ENCODE measurements at places on chromosomes 6 and 20. TPM values are rescaled to one million over a fixed set of nuclear protein-coding genes. Genes with fewer than 3 reads are reported as not detected.

DNA sequence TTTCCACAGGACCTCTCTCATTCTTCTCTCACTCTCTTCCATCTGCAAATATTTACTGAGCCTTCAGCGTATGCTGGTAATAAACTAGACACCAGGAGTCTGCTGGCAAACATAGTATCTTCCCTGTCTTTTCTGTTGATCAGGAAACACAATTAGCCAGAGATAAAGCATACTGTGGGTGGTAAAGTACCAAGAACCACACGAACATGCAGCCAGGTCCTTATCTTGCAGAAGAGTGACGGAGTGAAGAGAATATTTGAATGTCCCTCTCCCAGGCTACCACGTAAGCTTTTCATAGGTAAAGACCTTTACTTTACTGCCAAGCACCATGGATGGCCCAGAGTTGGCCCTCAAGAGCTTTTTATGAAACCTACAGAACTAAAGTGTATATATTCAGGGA is 13.3 kb downstream of the FHL5 start:
- DNase-seq = no peak

- DNase-seq = no peak
Measured at GRCh38 chr20:48912065-48912464, 9.4 kb upstream of the ARFGEF2 start.

- DNase-seq = no peak
Measured at GRCh38 chr6:20408851-20409250, 7.2 kb downstream of the E2F3 start.

DNA sequence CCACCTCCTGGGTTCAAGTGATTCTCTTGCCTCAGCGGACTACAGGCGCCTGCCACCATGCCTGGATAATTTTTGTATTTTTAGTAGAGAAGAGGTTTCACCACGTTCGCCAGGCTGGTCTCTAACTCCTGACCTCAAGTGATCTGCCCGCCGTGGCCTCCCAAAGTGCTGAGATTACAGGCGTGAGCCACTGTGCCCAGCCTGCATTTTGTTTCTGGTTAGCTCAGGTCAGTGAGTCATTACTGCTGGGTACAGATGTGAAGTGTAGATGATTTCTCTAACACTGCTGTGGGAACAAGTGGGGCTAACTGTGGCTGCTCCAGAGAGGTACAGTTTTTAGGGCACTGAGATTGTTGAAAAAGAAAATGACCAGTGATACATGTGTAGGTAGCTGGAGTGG is 188.6 kb downstream of the PRL start:
- no peak for DNase-seq

GRCh38 chr6:35170891-35171290 is 29.8 kb upstream of the TCP11 start:
- DNase-seq = no peak

GRCh38 chr6:12504325-12504966 is 212.1 kb upstream of the PHACTR1 start:
- no peak for DNase-seq

- DNase-seq = no peak
Measured at GRCh38 chr6:150336299-150336698, 32.5 kb upstream of the IYD start.

- DNase-seq = peak; percentile 47
Measured at GRCh38 chr6:39088331-39088730, 26.7 kb downstream of the SAYSD1 start.

DNA sequence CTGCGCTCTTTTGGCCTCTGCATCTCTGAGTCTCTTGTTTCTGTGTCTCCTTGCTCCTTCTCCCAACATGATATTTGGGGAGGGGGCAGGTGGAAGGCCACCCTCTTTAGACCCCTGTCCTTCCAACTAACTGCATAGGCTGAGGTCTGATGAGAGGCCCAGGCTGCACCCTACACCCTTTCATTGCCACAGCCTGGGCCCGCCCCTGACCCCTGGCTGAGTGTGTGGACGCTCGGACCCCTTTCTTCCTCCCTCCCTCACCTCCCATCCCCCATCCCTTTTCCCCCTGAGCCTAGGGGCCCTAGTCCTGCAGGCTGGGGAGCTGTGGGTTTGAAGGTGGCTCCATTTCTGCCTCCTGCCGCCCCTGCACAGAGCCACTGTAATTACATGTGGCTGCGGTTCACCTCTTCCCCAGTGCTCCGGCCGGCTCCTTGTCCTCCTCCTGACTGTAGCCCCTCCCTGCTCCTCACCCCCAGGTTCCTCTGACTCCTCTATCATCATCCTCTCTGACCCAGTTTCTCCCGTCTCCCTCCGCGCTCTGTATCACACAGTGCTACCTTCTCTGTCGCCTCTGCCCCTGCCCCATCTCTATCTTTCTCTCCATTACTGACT is 6.8 kb downstream of the MDFI start:
- DNase-seq = no peak

- no peak for DNase-seq
Measured at GRCh38 chr6:36853325-36853724, 14.1 kb upstream of the CPNE5 start.

DNA sequence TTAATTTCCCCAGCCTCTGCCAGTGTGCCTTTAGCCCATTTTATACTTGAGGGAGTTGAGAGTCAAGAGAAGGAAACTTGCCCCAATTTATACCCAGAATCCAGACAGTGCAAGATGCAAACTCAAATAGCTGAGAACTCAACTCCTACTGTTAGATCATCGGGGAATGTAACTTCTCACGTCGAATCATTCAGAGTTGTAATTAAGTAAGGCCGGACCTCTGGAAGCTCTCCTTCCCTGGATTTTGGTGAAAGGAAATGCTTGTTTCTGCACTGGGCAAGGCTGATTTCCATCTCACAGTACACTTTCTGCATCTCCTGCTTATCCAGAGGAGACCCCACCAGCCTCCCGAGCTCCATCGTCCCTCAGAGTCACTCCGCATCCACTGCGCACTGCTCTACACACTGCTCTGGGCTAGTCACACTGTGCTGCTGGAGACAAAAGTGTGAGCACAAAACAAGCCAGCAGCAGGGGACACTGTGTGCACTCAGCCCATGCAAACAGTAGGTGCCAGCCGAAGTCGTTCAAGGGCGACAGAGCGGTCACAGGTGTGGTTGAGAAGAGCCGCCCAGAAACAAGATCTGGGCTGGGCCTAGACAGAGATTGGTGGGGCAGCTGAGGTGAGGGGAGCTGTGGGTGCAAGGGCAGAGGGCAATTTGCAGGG is 150.4 kb upstream of the QKI start:
- no peak for DNase-seq

DNA sequence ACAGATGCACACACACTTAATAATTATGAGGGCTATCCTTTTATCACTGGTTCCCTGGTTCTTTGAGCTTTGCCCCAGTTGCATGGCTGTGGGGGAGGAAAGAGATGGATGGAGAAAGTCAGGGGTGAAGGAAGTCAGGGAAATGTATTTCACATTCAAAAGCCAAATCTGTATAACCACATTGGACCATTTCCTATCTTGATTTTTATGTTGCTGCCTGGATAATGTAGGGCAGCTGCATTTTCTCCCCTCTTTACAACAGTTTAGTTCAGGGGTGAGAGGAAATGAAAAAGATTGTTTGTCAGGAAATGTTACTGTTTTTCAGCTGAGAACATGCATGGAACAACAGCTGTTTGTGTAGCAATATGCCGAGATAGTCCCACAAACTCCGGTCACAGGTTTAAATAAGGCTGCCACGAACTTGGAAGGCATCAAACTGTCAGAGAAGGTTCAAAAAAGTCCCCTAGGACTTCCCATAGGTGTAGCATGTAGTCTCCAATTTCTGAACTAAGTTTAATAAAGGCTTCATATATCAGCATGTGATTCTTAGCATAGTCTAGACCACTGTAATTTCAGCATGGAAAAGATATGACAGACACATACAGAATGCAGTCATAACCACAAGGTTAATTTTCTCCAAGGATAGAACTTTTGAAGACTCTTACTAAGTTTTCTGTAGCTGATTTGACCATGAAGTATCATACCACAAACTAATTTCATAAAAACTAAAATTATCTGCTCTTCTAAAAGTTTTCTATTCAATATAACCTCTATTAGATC is 82.1 kb upstream of the COL21A1 start:
- DNase-seq = peak; percentile 54

DNA sequence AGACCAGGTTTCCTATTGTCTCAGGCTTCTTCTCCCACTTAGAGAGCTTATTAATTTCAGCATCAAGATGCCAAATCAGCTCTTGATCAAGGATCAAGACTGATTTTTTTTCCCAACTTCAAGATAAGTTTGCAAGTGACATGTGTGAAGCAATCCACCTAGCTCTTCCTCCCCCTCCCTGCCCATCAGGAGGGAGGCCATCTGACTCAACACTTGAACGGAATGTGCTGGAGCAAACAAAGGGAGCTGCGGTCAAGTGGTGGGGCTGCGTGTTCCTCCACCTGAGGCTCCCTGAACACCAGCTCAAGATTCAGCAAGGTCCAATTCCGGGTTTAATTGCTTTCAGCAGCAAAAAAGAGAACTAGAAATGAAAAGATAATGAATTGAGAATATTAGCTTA is 38.7 kb downstream of the TTI1 start:
- no peak for DNase-seq

DNA sequence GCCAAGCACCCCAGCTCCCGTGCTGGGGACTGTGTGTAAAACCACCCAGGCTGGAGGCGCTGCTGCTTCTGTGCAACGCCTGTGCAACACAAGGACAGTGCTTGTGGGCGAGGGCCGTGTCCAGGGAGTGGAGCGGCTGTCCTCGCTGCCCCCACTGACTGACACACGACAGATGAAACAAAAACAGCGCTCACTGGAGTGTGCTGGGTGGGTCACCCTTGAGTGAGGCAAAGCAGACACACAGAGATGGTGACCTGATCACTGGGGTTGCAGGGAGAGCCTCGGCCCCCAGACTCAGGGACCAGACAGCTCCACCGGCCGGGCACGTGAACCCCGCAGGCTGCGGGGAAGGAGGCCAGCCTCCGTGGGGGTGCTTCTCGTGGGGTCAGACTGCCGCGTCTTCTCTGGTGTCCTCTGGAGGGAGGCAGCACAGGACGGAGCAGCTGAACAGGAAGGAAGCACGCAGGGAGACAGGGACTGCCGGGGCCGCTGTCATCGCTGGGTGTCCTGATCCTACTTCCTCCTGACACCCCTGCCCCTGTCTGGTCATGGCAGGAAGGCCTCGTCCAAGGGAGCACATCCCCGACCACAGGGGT is 75.9 kb upstream of the CST7 start:
- DNase-seq = no peak

DNA sequence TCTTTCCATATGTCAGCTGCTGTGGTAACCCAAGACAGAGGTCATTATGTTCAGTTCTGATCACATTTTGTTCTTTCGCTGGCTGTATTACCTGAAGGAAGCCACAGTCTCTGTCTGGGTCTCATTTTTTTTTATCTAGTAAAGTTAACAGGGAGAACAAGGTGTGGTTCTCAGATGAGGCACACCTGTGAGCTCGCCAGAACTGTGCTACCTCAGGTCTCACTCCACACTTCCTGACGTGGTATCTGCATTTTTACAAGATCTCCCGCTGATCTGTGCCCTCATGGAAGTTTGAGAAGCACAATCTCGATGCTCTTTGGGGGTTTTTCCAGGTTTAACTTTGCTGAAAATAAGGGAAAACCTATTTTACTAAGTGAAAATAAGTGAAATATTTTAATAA is 169.5 kb upstream of the CENPW start:
- DNase-seq = no peak

DNA sequence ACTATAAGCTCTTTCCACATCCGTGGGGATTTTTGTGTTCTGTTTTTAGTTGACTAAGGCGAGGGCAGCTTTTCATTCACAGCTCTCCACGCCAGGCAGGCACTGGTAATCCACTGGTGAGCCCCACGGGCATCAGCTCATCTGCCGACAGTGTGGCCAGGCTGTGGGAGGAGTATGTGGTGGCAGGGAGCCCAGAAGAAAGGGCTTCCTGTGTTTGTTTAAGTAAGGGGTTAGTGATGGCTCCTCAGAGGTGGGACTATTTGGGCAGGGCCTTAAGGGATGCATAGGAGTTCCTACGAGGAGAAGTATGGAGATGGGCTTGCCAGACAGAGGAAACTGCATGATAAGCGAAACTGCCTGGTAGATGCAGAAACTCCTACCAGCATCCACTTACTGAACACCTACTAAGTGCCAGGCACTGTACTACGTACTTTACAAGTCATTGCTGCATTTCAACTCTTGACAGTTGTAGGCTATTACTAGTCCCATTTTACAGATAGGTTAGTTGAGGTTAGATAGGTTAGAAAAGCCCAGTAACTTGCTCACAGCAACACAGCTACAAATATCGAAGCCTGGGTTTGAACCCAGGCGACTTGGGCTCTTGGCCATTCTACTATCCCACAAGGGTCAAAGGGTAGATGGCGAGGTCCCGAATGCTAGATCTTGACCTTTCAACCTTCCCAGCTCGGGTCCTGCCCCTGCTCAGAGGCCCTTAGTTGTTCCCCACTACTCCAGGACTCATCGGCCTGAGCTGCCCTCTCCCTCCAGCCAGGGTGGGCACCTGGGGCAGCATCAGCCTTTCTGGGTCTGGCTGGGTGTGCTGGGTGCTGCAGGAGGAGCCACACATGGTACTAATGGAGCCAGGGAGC is 55.1 kb downstream of the CEBPB start:
- no peak for DNase-seq

GRCh38 chr6:129240492-129240853 is 357.5 kb downstream of the LAMA2 start:
- DNase-seq = no peak

DNA sequence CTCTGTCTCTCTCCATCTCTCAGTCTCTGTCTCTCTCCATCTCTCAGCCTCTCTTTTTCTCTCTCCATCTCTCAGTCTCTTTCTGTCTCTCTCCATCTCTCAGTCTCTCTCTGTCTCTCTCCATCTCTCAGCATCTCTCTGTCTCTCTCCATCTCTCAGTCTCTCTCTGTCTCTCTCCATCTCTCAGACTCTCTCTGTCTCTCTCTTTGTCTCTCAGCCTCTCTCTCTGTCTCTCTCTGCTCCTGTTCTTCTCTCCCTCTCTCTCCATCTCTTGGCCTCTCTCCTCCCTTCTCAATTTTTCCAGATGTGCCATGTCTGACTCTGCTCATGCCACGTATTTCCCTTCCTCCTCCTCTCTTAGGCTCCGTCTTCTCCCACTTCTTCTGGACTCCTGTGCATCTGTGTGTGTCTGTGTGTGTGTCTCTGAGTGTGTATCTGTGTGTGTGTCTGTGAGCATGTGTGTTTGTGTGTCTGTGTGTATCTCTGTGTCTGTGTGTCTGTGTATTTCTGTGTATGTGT is 72.7 kb downstream of the SRC start:
- DNase-seq = no peak

DNA sequence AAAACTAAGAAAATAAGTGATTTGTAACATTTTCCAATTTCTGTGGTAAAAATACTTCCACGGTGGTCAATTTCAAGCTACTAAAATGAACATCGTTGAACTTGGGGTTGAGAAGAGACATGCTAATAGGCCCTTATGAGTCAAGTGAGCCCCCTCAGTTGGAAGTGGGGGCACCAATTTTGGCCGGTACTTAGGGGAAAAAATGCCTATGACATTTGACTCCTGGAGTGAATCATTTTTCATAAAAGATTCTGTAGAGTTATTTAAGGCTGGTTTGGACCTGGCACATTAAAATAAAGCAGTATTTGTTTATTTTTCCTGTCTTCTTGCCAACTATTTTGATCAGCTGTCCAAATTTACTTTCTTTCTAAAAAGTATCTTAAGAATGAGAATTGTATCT is 32.4 kb upstream of the CAP2 start:
- DNase-seq = no peak

- DNase-seq = no peak
Measured at GRCh38 chr20:39004508-39004907, 42.4 kb downstream of the DHX35 start.

Gene LINC00237
- not detected for polyA plus RNA-seq

Gene TP53TG5
- polyA plus RNA-seq = 0.76 TPM

Gene SLC32A1
- polyA plus RNA-seq = 1.2 TPM

Gene HUS1B
- polyA plus RNA-seq = not detected

Gene ID4
- polyA plus RNA-seq = 138 TPM

Gene PDE7B
- 9.2 TPM for polyA plus RNA-seq

Measured in right renal cortex interstitium (tissue), 3 donors.